ENCODE measurements at places on chromosomes 5 and 9.

- DNase-seq: no peak
These were observed 10.9 kb upstream of the JMY start for GRCh38 chr5:79225026-79225425.

GRCh38 chr5:159061834-159062474 is 37.8 kb downstream of the EBF1 start:
- no peak for DNase-seq

GRCh38 chr5:42131081-42131480 is 206.0 kb downstream of the FBXO4 start:
- no peak for DNase-seq

- DNase-seq: no peak
These were observed 7.0 kb upstream of the UGT3A2 start for GRCh38 chr5:36073595-36074216.

DNA sequence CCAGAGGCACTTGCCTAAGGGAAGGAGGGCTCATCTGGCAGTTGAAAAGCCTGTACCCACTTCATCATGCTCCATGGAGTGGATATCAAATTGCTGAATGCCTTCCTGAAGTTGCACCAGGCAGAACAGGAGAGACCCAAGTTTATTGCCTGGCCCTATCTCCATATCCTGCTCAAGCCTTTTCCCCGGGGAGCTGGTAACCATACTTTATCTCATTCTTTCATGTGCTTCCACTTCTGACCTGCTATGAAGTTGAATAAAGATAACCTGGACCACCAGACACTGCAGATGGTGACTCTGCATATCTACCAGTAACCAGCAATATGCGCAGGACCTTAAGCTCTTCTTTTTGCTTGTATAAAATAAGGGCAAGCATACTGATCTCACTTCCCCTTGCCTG is 1397.5 kb upstream of the CDH6 start:
- no peak for DNase-seq

DNA sequence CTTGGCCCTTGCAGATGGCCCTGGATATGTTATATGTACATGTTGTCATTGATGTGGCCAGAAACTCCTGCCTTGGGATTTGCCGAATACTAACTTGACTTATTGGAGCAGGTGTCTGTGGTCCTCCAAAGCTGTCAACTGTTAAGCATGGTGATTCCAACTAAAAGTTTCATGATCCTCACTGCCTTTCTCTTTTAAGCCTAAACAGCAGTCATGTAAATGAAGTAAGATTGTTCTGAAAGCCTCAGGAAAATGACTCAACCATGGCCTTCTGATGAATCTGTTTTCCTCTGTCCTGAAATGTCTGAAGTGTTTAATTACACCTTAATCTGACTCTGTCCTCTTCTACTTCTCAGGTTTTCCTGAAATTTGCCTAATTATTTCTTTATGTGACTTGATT is 245.0 kb downstream of the FAM114A2 start:
- no peak for DNase-seq

Measured in CD4-positive, alpha-beta T cell (primary cell).